ENCODE measurements at places on chromosomes 11 and 22.

- DNase-seq = no peak
These were observed 76.0 kb upstream of the GRK3 start for GRCh38 chr22:25488244-25489020.

- no peak for DNase-seq
These were observed 42.9 kb downstream of the C11orf91 start for GRCh38 chr11:33657757-33658156.

DNA sequence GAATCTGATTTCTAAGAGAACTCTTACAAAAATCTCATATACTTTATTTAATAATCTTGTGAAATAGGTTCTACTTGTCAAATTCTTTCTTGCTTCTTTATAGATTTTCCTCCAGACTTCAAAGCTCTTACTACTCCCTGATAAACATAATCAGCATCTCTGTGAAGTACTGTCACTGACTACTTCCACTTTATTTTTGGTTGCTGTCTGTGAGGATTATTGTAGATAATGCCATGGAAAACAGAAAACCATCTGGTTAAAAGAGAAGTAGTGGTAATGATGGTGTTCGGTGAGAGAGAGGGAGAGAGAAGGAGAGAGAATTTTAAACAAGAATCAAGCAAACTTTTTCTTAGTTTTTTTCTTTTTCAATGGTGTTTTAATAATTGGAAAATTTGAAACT lies 152.3 kb downstream of the TMEM135 start:
- no peak for DNase-seq

DNA sequence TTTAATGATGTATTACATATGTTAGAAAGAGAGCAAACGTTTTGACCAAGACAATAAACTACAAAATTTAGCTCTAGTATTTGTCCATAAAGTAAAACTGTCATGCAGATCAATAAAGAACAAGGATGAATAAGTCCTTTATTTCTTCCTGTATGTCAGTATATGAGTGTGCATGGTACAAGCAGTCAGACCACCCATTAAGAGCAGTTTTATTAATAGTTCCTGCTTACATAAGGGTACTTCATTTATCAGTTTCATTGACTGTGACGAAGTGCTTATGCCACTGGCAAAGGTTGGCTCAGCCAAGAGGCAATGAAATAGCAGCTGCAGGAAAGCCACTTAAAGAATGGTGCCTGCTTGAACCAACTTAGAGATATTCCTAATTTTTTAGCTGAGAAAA lies 913.0 kb upstream of the CNTN5 start:
- no peak for DNase-seq

- DNase-seq = no peak
These were observed 434 bp downstream of the XPNPEP3 start for GRCh38 chr22:40857309-40857855.

DNA sequence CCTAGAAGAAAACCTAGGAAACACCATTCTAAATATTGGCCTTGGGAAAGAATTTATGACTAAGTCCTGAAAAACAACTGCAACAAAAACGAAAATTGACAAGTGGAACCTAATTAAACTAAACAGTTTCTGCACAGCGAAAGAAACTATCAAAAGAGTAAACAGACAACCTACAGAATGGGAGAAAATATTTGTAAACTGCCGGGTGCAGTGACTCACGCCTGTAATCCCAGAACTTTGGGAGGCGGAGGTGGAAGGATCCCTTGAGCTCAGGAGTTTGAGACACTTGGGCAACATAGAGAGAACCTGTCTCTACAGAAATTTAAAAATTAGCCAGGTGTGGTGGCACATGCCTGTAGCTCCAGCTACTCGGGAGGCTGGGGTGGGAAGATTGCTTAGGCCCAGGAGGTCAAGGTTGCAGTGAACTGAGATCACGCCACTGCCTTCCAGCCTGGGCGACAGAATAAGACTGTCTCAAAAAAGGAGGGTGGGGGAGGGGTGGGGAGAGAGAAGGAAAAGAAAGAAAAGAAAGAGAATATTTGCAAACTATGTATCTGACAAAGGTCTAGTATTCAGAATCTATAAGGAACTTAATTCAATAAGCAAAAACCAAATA lies 14.0 kb downstream of the OR2AT4 start:
- no peak for DNase-seq

- peak; percentile 55 for DNase-seq
These were observed 17.3 kb downstream of the APOL2 start for GRCh38 chr22:36221799-36222751.

DNA sequence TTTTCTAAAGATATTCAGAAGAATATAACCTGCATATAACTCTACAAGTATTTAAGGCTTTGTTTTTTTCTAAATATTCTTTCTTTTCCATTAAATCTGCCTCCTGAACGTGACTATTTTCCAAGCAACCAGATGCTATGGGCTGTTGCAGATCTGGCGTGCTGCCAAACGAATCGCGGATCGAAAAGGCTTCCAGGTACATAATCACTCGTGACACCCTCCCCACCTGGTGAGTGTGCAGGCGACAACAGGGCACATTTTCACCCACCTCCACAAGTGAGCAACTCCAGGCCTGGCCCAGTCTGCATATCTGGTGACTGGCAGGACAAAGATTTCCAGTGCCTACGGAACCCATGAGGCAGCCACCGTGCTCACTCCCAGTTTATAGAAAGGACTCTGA lies 660.1 kb downstream of the OPCML start:
- no peak for DNase-seq

DNA sequence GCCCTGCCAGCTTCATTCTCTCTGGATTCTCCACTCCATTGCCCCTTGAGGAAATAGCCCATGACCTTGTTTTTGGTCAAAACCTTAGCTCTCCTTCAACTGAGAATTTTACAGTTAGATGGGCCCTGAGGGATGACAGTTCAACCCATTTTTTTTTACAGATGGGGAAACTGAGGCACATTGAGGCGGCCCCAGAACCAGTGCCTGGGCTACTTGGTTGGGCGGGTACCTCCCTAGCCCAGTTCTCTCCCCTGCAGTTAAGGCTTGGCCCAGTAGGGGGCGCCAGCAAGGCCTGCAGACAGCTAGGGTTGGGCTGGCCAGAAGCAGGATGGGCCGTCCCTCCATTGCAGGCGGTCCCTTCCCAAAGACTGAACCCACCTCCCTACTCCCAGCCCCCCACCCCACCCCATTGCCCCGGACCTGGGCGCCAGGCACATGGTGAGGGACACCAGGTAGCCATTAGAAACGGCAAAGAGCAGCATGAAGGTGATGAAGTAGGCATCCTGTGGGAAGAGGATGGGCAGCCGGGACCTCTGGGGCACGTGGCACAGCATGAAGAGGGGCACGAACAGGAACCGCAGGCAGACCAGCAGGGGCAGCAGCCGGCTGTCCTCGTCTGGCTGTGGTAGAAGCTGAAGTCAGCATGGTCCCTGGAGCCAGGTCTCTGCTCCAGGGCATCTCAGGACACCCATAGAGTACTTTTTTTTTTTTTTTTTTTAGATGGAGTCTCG lies 7.6 kb downstream of the SLC29A2 start:
- peak; percentile 69 for DNase-seq

Data from CD4-positive, alpha-beta T cell treated with Interleukin-10 for 1 hour (primary cell).